ENCODE measurements at places on chromosomes 2 and 18.
A peak's percentile ranks its signal among the peaks of the same experiment; 100 is the strongest.

DNA sequence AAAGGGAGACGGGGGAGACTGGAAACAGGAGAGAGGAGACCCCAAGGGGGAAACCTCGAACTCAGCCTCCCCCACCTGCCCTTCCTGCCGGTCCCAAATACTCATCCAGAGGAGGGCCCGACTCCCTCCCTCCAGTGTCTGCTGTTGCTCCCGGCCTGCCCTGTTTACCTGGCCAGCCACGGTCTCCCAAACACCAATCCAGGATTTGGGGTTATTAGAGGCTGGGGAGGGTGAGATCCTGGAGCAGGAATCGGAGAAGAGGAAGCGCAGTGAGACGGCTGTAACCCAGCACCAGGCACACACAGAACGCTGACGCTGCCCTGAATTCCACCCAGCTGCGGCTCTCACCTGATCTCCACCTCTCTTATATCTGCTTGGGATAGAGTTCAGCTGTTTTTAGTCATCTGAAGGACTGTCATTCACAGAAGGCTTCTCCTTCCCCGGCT, 213.0 kb downstream of the TNS1 start:
- DNase-seq, result no peak

DNA sequence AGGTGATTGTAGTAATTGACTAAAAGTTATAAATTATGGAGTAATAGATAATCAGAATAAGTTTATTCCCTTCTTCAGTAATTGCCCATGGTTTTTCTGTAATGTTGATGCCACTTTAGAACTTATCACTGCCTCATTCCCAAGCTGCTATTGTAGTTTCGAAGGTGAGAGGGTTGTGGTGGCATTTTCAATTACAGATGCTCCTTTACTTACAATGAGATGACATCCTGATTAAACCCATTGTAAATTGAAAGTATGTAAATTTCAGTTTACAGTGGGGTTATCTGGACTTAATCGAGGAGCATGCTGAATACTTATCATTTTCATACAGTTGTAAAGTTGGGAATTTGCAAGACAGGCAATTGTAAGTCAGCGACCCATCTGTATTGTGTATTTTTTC, 2.9 kb downstream of the NDUFV2 start:
- DNase-seq, result no peak

- DNase-seq, result no peak
Measured at GRCh38 chr2:188399159-188399558, 107.5 kb downstream of the GULP1 start.

DNA sequence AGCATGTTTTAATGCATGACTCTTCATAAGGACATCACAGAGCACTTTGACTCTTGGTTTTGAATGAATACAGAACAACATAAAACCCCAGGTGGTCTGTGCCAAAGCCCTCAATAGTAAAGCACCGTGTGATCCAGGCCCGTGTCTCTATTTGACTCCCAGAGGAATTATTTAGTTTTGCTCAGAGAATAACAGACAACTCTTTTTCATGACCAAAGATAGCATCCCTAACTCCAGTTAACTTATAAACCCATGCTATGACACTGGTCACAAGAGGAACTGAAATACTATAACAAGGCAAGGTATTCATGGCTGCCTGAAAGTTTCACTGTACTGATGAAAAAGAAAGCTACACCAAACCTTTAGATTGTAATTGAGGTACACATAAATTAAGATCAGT, 128.4 kb downstream of the IKZF2 start:
- DNase-seq, result no peak

DNA sequence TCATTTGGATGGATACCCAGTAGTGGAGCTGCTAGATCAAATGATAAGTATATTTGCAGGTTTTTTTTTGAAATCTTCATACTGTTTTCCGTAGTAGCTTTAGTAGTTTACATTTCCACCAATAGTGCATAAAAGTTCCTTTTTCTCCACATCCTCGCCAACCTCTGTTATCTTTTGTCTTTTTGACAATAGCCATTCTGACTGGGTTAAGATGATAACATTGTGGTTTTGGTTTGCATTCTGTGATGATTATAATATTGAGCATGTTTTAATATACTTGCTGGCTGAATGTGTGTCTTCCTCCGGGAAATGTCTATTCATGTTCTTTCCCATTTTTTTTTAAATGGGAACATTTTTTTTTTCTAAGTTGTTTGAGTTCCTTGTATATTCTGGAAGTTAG, 260.0 kb downstream of the GULP1 start:
- no peak for DNase-seq

GRCh38 chr2:54728669-54729120, 5.2 kb downstream of the EML6 start:
- no peak for DNase-seq

DNA sequence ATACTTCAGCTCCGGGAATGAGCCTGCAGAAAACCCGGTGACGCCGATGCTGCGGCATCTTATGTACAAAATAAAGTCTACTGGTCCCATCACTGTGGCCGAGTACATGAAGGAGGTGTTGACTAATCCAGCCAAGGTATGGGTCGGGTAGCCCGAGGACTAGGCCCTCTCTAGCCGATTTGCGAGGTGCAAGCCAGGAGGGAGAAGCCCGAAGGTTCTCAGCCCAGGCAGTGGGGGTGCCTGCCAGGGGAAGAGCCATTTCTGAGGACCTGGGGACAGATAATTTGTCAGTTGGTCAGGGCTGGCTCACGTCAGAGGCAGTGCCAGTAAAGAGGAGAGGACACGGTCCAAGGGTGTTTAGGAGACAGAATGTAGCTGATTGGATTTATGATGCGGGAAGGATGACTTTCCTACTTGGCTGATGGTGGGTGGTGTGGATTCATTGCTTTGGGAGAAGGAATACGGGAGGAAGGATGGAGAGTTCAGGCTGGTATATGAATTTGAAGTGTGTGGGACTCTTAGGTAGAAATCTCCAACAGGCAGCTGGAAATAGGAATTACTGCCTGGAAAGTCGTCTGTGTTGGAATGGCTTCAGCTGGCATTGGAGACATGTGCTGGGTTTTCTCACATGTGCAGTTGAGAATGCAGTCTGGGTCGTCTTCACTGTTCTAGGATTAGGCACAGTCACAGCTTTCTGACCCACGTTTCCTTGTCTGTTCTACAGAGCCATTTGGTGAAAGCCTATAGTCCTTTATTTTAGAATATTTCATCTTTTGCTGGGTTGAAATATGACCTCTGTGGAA, 874 bp downstream of the NDUFAF7 start:
- no peak for DNase-seq

- no peak for DNase-seq
Measured at GRCh38 chr2:31666878-31667277, 86.1 kb upstream of the SRD5A2 start.

DNA sequence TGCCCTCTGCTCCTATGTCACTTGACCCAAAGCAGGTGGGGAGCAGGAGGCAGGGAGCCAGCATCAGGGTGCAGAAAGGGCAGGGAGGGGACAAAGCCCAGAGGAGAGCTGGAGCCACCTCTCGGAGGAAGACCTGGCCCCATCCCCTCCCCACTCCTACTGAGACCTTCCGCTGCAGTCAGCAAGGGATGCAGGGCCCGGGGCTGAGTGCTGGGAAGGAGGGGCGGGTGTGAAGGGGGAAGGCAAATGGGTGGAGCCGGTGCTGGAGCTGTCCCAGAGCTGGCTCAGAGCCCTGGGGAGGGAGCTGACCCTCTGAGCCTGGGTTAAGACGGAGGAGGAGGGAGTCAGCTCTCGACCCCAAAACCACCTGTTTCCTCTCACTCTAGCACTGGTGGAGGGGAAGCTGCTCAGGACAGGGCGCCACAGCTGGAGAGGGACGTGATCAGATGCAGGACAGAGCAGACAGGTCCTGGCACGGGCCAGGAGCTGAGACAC, 33.8 kb downstream of the HS1BP3 start:
- DNase-seq, result no peak

DNA sequence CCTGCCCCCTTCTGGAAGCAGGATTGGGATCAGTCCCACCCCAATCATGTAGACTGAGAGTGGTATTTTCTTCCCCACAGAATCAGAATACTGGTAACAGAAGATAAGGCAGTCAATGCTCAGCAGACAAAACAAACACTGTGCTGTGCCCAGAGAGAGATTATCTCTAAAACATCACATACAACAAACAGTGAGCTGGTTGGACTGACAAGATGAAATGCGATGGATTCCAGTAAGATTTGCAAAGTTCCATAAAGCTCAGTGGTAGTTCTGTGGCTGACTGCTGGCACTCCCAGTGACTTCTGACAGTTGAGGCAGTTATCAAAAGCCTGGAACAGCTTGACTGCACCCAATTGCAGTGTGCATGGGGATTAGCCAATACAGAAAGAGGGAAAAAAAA, 311.5 kb upstream of the MGAT5 start:
- DNase-seq, result no peak

DNA sequence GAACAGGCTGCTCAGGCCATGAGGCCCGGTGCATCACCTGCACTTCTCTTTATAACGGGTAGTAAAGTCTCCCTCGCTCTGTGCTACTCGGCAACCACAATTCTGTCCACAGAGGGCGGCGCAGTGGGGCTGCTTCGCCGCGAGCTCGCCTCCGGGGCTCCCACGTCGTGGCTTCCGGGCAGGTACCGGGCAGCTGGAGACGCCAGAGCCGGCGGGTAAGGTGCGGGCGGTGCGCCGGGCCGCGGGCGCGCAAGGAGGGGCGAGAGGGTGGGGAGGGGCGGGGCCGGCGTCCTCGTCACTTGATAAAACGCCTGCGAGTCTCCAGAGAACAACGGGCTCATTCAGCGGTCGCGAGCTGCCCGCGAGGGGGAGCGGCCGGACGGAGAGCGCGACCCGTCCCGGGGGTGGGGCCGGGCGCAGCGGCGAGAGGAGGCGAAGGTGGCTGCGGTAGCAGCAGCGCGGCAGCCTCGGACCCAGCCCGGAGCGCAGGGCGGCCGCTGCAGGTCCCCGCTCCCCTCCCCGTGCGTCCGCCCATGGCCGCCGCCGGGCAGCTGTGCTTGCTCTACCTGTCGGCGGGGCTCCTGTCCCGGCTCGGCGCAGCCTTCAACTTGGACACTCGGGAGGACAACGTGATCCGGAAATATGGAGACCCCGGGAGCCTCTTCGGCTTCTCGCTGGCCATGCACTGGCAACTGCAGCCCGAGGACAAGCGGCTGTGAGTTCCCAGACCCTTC, at the start of gene ITGA6:
Gene ITGA6, plus strand, starts transcription at position 331 of the 734 bp plus-strand sequence.
- peak; percentile 68 for DNase-seq

DNA sequence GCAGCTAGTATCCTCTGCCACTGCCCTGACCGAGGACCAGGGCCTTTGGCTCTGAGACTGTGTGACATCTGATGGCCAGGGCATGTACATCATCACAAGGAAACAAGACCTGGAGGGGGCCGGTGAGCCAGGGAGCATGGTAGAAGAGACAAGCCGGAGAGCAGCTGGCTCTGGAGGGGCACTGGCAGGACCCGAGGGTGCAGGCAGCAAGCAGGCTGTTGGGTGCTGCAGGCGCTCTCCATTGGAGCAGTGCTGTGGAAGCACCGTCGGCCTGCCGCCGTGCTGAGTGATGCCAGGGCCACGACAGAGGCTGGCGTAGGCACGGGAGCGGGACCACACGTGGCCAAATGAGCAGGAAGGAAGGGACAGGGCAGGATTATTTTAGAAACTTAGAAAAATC, 335.2 kb downstream of the GBX2 start:
- no peak for DNase-seq

DNA sequence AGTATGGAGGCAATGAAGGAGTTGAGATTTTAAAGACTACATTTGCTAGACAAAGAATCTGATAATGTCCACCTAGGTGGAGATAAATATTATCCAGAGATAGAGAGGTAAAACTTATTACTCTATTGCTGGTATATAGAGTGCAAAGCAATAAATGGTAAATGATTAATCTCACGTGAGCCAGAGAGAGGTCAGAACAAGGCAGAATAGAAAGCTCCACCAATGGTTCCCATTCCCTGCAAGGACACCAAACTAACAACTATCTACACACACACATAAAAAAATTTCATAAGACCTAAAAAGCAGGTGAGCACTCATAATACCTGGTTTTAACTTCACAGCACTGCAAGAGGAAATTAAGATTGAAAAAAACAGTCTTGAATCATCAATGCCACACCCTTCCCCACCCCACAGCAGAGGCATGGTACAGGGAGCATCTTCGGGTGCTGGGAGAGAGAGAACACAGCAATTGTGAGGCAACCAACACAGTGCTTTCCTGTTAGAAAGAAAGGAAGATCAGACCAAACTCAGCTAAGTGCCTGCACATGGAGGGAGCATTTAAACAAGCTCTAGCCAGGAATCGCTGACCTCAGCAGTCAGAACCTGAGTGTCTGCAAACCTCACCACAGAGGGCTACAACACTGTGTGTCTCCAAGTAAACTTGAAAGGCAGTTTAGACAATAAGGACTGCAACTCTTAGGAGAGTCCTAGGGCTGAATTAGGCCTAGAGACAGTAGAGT, 1432.6 kb upstream of the TMEFF2 start:
- no peak for DNase-seq

DNA sequence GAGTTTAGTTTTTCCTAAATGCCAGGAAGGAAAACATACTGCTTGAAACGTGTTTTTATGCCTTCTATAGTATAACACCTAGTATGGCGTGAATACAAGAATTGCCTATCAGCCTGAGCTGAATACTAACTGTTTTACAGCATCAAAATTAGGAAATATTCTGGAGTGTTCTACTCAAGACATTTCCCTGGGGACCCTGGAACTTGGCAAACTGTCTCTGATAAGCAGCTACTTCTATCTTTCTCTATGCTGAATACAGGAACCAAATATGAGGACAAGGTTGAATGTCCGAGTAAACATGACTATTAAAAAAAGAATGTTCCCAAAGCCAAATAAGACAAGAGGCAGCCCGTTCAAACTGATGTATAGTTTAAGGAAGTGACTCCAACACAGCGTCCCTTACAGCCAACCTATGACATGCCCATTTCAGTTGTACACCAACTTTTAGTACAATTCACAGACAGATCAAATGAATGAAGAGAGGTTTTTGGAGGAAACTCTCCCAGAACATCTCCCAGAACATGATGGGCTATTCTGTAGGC, 951.3 kb upstream of the ACVR2A start:
- DNase-seq, result no peak

DNA sequence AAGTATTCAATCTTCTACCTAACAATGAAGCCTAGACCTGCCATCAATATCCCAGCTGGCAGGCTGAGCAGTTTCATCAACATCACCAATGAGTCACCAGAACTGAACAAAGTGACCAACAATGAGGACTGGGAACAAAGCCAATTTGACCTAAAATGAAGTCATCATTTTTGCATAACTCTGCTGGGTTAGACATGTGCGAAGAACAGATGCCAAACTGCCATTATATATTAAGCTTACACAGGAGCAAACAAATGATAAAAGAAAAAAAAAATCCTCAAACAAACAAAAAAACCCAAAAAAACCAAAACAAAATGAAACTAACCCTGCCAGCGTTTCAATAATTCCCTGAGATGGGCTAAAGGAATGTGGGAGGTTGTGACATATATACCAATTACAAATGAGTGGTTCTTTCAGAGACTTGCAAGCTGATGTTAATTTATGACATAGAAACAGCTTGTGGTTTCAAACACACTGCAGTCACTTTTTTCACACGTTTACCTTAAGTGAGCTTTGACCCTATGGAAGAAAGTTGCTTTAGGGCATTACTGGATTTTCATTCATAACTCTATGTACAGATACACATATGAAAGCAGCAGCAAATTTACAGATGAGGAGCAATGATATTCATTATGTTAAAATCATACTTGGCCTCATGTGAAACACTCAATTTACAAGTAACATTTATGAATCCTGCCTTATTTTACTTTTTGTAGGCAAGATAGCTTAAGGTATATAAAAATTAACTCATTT, 56.9 kb upstream of the CCDC141 start:
- no peak for DNase-seq
